ENCODE measurements at places on chromosomes 1 and 21. TPM values are rescaled to one million over a fixed set of nuclear protein-coding genes. Genes with fewer than 3 reads are reported as not detected.

DNA sequence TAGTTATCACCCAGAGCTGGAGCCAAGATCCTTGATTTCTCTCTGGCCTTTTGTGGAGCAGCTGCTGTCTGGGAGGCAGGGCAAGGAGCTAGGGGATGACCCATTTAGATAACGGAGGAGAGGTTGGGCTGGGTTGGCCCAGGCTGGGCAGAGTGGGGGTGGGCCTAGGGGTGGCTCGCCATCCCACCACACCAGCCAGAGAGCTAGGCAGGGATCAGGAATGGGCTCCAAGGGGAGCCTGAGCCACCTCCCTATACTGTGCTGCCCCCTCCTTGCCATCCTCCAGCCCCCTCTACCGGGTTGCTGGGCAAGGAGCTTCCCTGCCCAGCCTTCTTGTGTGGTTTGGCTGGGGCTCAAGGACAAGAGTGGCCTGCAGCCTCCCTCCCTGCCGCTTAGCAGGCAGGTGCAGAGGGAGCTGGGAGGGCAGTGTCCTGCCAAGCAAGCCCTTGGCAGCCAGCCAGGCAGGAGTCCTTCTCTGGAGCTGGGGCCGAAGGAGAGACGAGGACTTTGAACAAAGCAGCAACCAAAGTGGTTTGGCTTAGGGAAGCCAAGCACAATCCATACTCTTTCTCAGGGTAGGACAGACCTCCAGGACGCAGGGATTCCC, 4.1 kb downstream of the NUAK2 start:
- H3K36me3 ChIP-seq, result peaks cover 1% of the 10 kb centered on the region
- H3K27ac ChIP-seq, result peak overlapping the region; percentile 48
- H3K27me3 ChIP-seq, result no peaks in the 10 kb centered on the region
- H3K4me3 ChIP-seq, result peak overlapping the region; percentile 52

DNA sequence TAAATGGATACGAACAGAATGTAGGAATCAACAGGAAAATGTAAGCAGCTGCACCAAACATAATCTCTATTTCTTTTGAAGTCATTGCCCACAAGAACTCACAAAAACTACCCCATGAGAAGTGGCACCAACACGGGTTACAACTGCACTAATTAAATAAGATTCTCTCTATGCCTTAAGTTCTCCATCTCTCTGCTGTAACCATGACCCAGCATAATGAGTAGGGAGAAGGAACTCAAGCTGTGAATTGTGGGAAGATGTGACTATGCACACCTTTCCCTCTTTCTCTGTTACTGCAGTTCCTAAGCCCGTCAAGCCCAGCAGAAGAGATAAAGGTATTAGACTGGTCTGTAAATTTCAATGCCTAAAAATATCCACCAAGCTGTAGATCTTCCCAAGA, 614.0 kb downstream of the USP25 start:
- DNase-seq, result no peak
- no peaks in the 10 kb centered on the region for H3K36me3 ChIP-seq
- no peaks in the 10 kb centered on the region for H3K4me1 ChIP-seq
- H3K27me3 ChIP-seq, result no peaks in the 10 kb centered on the region
- H3K27ac ChIP-seq, result no peak overlapping the region

GRCh38 chr1:8256321-8256720, 61.6 kb upstream of the SLC45A1 start:
- DNase-seq, result no peak
- H3K4me1 ChIP-seq, result peaks cover 9% of the 10 kb centered on the region
- no peaks in the 10 kb centered on the region for H3K36me3 ChIP-seq
- no peak overlapping the region for H3K27ac ChIP-seq

DNA sequence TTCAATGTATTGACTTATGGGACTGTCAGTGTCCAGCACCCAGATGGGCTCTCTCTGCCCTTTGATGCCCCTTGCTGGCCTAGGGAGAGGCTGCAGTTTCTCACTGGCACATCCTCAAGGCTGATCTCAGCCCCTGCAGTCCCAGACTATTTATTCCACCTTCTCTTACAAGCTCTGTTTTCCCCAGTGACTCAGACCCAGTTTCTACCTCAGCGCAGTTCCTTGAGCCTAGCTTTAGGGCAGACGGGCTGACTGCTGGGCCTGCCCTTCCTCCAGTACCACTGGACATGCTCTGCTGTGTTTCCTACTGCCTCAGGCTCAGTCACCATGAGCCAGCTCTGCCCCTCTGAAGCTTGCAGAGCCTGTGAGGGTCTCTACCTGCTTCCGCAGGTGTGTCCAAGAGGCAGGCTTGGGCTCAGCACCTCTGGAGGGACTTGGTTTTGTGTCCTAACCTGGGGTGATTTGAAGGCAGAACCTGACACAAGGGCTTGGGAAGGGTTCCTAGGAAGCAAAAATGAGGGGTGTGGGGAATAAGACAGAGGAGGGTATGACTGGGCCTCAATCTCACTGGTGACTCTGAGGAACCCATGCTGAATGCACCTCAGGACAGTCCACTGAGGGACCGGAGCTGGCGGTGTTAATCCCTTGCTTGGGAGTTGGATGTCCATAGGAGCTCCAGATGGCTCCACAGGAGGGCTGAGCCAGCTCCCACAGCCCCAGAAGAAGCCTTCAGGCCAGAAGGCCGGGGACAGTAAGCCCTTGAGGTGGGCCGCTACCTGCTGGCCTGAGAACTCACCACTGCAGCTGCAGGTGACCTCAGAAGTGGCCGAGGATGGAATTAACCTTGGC, 689.9 kb downstream of the MATN1 start:
- no peaks in the 10 kb centered on the region for H3K4me1 ChIP-seq
- no peaks in the 10 kb centered on the region for H3K27me3 ChIP-seq
- no peak overlapping the region for H3K4me3 ChIP-seq
- no peaks in the 10 kb centered on the region for H3K36me3 ChIP-seq
- no peak for DNase-seq

DNA sequence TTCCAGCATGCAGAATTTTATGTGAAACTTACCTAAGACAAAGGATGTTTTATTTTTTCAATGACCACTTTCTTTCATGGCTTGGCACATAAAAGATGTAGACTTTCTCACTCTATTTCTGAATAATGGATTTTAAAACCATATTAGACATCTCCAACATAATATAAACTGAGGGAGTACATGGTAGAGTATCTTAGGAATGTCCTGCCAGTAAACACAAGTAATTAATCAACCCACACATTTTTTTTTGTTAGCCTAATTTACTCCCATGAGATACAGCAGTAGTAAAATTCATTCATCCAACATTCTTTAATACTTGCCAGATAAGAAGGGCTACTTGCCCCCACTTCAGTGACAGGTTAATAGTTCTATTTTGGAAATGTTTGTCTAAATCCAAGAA, 235.4 kb upstream of the ADAMTS5 start:
- no peak for DNase-seq
- peaks cover 9% of the 10 kb centered on the region for H3K4me1 ChIP-seq
- no peak overlapping the region for H3K4me3 ChIP-seq

- H3K4me3 ChIP-seq, result no peak overlapping the region
- H3K4me1 ChIP-seq, result no peaks in the 10 kb centered on the region
- no peak overlapping the region for H3K27ac ChIP-seq
- DNase-seq, result no peak
- H3K36me3 ChIP-seq, result no peaks in the 10 kb centered on the region
- H3K27me3 ChIP-seq, result no peaks in the 10 kb centered on the region
Observed at GRCh38 chr1:38330799-38331198, 284.2 kb upstream of the POU3F1 start.

DNA sequence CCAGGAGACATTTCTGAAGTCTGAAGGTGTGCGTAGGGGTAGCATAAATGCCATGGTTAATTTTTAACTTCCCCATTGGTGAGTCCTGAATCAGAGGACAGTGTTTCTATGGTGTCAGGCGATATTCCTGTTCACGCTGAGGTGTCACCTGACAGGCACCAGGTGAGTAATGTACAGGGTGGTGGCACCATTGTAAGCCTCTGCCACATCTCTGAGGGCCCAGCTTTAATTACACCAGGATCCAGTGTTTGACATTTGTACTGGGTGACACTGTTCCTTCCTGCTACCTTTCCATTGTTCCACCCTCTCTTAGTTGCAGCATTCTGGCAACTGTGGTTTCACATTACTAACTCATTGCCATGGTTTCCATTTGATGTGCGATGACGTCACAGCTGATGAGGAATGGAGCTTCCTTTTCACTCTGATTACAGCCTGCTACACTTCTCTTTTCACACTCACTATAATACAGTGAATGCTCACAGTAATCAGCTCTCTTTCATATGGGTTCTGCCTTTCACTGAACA, 40.6 kb upstream of the MARK1 start:
- no peaks in the 10 kb centered on the region for H3K27me3 ChIP-seq
- H3K4me3 ChIP-seq, result no peak overlapping the region
- H3K4me1 ChIP-seq, result no peaks in the 10 kb centered on the region
- peak; percentile 20 for DNase-seq
- no peak overlapping the region for H3K27ac ChIP-seq

DNA sequence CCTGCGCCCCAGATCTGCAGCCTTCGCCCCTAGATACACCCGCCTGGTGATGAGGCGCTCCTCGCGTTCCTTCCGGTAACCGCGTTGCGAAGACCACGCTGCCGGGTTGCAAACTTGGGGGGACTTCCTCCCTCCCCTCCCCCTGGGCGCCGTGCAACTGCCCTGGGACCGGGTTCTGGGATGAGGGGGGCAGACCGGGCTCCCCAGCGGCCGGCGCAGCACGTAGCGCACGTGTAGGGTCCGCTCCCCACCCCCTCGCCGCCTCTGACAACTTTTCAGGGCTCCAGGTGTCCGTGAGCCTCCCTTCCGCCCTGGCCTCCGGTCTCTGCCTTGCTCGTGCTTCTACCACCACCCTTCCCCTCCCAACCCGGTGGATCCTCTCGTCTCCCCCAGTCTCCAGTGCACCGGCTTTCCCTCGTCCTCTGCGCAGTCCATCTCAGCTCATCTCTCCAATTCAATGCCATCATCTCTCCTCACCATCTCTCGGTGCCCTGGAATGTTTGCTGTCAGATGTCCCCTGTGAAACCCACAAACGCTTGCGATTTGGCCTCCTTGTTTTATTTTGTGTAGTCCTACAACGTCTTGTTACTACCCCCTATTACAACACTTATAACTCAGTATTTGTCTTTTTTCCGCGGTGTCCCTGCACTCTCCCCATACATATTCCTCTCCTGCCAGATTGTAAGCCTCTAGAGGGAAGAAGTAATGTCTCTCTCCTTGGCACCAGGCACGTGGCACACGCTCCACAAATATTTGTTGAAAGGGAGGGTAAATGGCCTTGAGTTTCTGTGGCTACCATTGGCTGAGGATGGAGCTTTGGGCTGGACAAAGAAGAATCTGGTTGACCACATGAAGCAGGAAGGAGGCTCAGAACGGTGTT, 782 bp downstream of the PCAT6 start:
- H3K27me3 ChIP-seq, result peaks cover 4% of the 10 kb centered on the region
- peaks cover 3% of the 10 kb centered on the region for H3K4me1 ChIP-seq
- DNase-seq, result peak; percentile 13
- no peaks in the 10 kb centered on the region for H3K36me3 ChIP-seq

GRCh38 chr1:145995964-145996432, 381 bp downstream of the TXNIP start:
- no peaks in the 10 kb centered on the region for H3K27me3 ChIP-seq
- no peak for DNase-seq
- H3K4me3 ChIP-seq, result peak overlapping the region; percentile 87
- H3K27ac ChIP-seq, result peak overlapping the region; percentile 48

DNA sequence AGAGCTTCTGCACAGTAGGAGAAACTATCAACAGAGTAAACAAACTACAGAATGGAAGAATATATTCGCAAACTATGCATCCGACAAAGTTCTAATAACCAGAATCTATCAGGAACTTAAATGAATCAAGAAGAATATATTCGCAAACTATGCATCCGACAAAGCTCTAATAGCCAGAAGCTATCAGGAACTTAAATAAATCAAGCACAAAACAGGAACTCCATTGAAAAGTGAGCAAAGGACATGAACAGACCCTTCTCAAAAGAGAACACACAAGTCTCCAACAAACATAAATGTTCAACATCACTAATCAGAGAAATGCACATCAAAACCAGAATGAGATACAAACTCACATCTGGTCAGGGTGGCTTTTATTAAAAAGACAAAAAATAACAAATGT, 126.9 kb downstream of the VAV3 start:
- no peak overlapping the region for H3K27ac ChIP-seq
- H3K4me3 ChIP-seq, result no peak overlapping the region
- DNase-seq, result no peak
- no peaks in the 10 kb centered on the region for H3K27me3 ChIP-seq

- H3K4me1 ChIP-seq, result no peaks in the 10 kb centered on the region
- H3K36me3 ChIP-seq, result no peaks in the 10 kb centered on the region
- no peak overlapping the region for H3K4me3 ChIP-seq
- DNase-seq, result no peak
- H3K27ac ChIP-seq, result no peak overlapping the region
- H3K27me3 ChIP-seq, result no peaks in the 10 kb centered on the region
Observed at GRCh38 chr1:76492752-76493430, 374.4 kb upstream of the ST6GALNAC5 start.

DNA sequence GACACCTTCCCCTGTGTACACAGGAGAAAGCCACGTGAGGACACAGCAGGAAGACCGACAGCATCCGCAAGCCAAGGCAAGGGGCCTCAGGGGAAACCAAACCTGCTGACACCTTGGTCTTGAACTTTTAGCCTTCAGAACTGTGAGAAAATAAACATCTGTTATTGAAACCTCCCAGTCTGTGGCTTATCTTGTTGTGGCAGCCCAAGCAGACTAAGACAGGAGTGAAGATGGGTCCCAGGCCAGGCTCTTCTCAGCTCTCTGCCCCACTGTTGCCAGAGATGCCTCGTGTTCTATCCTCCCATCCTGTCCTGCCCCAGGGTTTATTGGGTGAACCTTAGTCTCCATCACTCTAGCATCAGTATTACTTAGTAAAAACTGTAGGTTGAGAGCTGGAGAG, 236.3 kb downstream of the MATN1 start:
- H3K36me3 ChIP-seq, result no peaks in the 10 kb centered on the region
- H3K4me3 ChIP-seq, result no peak overlapping the region
- no peak overlapping the region for H3K27ac ChIP-seq
- no peak for DNase-seq

DNA sequence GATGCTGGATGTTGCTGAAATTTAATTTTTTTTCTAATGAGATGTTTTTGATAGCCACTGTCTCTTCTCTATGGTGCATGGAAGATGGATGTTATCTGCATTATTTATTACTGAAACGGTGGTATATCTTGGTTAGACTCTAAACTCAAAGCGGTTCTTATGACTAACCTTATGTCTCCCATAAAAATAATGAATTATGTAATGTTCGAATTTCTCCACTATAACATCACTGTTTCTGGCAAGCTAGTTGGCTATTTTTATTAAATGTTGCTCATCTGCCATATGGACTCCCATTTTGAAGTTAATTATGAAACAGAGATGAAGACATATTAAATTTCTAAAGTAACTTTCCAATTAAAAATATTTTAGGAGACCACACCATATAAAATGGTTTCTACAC, 808.6 kb upstream of the ADGRL4 start:
- peaks cover 2% of the 10 kb centered on the region for H3K4me1 ChIP-seq
- H3K27ac ChIP-seq, result no peak overlapping the region
- no peaks in the 10 kb centered on the region for H3K27me3 ChIP-seq
- H3K4me3 ChIP-seq, result no peak overlapping the region
- H3K36me3 ChIP-seq, result no peaks in the 10 kb centered on the region

The PROK1 gene
- not detected for total RNA-seq

The GUCA2A gene
- total RNA-seq, result not detected

The FMO5 gene
- total RNA-seq, result 0.83 TPM

The RNF186 gene
- not detected for total RNA-seq

The ADCY10 gene
- under 0.01 TPM for total RNA-seq

The TMEM269 gene
- total RNA-seq, result not detected

The ITGB3BP gene
- 15.8 TPM for total RNA-seq

The LRRC38 gene
- total RNA-seq, result not detected

The NTMT2 gene
- total RNA-seq, result not detected

The SPRR2G gene
- not detected for total RNA-seq

The PROX1 gene
- total RNA-seq, result 0.28 TPM

The NID1 gene
- total RNA-seq, result 21.9 TPM

The AGPAT3 gene
- 24.2 TPM for total RNA-seq

The SH2D1B gene
- 0.18 TPM for total RNA-seq

The CLEC20A gene
- total RNA-seq, result not detected

The SLC1A7 gene
- total RNA-seq, result not detected

The KIAA0040 gene
- total RNA-seq, result under 0.01 TPM

The ELF3 gene
- not detected for total RNA-seq

The FUBP1 gene
- total RNA-seq, result 165 TPM

Data from IMR-90 (cell line).